ENCODE measurements at places on chromosomes 5 and 9.

DNA sequence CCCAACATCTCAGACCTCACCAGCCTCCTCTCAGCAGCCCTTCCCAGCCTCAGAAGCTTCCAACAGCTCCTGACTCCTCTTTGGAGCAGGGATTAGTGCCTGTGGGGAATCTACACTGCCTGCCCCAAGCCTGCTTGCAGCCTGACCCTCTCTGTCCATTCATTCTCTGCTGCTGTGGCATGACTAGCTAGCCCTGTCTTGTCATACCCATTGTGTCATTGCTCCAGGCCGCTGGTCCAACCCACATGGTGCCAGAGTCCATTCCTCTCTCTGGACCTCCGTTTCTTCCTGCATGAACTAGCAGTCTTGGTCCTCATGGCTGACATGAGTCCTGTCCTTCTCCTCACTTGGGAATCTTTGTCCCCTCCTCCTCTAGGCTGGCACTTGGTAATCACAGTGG is 12.8 kb upstream of the RXRA start:
- no peak for DNase-seq

GRCh38 chr5:26666371-26666770 is 372.0 kb downstream of the CDH9 start:
- no peak for DNase-seq

GRCh38 chr5:50694027-50694590 is 27.7 kb downstream of the PARP8 start:
- DNase-seq = no peak

DNA sequence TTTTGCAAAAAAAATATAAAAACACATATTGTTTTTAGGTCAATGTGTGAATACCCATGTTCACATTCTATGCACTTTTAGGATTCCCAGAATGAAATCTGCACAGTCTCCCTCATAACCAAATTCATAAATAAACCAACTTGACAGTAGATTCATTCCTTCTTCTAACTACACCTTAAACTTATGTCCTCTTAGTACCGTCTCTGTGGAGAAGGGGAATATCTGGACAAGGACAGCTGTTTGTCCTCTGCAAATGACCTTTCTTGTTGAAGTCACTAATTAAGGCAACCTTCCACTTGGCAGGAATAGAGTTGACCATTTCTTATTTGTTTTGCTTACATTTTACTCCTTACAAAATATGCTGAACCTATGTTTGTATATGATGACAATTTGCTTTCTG is 71.1 kb downstream of the FBN2 start:
- no peak for DNase-seq

GRCh38 chr5:14399054-14399692 is 182.4 kb upstream of the OTULINL start:
- DNase-seq = no peak

GRCh38 chr9:114504341-114505186 is 709 bp downstream of the WHRN start:
- no peak for DNase-seq

DNA sequence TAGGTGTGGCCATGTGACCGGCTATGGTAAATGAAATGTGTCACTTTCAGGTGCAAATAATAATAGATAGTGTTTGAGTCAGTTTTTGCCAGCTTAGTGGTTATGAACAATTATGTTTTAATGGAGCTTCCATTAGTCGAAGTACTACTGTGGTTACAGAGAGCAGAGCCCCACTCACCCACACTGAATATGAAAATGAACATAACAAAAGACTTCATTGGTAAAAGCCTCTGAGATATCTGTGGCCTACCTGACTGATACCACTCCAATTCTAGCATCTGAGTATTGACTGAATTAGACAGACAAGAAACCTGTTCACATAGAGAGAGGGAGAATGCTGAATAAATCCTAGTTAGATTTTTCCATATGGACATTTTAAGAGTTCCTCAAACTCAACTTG is 405.6 kb downstream of the BRINP1 start:
- DNase-seq = no peak

Data from activated CD4-positive, alpha-beta T cell treated with anti-CD3 and anti-CD28 coated beads, Interleukin-2, amount 50 U/mL, for 24 hours (primary cell).